GDM1 (cell line): ENCODE measurements at places on chromosomes 7 and 10.

DNA sequence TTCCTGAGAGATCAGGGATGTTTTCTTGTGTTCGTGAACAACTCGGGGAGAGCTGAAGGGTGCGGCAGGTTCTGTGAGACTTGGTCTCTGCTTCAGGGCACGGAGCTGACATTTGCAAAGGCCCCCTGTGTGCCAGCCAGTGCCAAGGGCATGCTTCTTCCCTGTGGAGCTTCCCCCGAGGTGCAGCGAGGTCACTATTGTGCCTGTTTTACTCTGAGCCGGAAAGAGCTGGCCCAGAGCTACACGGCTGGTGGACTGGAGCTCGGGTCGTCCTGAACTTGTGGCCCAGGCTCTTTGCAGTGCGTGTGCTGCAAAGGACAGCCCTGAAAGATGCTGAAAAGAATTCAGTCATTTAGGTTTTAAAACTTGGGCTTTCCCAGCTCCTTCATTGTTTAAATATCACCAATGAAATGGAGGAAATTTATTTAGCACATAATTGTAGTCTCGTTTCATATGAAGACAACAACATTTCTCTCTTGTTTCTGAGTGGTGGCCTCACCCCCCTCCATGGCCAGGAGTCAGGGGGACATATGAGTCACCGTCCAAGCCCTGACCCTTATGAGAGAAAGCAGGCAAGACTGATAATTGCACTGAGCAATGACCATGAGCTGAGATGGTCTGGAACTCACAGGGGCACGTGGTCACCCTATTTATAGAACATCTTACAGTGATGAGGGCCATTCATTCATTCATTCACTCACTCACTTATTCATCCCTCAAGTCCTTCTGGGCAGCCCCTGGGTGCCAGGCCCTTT lies 102.6 kb downstream of the PTPRE start:
- no peak for DNase-seq

- DNase-seq, result no peak
These were observed 7.0 kb downstream of the PKD1L1 start for GRCh38 chr7:47941136-47941844.

GRCh38 chr7:23343806-23344475 lies 44.8 kb downstream of the MALSU1 start:
- no peak for DNase-seq

DNA sequence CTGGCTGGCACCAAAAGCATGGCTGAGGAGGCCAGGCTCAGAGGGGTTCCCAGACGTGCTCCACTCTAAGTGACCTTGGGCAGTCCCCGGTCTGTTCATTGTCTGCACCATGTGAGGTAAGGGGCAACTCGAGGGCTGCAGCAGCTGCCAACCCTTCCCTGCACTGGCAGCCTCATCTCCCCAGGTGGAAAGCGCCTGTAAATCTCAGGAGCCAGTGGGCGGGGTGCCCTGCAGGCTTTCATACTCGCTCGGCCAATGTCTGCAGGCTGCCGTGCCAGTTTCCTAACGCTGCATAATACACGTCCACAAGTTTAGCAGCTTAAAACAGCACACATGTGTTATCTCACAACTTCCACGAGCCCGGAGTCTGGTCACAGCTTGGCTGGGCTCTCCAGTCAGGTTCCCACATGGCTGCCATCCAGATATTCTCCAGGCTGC lies 12.6 kb upstream of the GDF10 start:
- no peak for DNase-seq

DNA sequence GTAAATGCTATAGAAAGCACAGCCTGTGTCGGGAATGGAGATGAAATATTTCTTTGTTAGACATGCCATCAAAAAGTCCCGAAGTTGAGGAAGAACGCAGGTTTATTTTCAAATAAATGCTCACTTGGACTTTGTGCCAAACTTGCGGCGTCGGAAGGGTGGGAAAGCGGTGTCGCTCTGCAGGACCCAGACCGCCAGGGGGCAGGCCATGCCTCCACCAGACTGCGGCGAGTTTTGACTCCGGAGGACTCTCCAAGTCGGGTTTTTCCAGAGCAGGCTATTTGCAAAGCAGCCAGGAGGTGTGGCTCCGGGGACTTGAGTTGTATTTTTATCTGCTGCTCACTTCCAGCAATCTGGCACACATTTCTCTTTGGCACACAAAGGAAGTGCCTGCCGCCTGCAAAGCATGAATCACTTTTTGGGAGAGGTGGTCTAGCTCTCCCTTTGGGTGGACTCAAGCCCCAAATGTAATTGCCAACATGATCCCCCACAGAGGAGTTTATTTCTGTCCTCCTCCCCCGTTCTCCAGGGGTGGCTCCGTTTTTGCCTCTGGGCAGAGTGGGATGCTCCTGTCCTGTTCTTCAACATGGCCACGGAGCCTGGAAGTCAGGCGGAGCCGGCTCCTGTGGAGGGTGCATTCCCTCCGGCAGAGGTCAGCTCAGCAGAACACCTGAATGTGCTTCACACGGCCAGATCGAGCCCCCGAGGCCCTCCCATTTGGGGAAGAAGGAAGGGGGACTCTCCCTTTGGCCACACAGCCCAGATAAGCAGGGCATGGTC lies 82.3 kb upstream of the GPR26 start:
- DNase-seq, result no peak

DNA sequence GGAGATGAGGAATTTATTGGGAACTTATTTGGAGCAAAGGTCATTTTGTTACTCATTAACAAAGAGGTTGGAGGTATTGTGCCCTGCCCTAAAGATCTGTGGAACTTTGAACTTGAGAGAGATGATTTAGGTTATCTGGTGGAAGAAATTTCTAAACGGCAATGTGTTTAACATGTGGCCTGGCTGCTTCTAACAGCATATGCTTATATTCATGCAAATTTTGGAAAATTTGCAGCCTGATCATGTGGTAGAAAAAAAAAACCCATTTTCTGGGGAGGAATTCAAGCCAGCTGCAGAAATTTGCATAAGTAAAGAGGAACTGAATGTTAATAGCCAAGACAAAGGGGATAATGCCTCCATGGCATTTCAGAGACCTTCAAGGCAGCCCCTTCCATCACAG lies 10.7 kb upstream of the PANK1 start:
- no peak for DNase-seq

GRCh38 chr10:48450233-48450740 lies 143.8 kb downstream of the MAPK8 start:
- no peak for DNase-seq

DNA sequence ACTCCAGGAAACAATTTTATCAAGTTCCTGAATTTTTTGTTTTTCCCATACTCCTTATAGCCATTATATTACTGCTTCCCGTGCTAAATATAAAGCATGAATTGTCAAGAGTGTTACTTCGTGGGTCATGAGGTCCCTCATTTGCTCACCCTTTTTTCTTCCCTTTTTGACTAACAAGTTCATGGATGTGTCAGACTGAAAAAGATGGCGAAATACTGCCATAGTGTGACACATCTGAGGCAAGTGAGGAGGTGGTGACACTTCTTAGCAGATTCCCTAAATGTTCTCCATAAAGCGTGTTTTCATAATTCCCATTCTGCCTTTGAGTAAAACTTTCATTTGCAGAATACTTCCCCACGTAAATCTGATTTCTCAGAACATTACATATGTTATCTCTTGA lies 269.6 kb upstream of the FZD1 start:
- no peak for DNase-seq

DNA sequence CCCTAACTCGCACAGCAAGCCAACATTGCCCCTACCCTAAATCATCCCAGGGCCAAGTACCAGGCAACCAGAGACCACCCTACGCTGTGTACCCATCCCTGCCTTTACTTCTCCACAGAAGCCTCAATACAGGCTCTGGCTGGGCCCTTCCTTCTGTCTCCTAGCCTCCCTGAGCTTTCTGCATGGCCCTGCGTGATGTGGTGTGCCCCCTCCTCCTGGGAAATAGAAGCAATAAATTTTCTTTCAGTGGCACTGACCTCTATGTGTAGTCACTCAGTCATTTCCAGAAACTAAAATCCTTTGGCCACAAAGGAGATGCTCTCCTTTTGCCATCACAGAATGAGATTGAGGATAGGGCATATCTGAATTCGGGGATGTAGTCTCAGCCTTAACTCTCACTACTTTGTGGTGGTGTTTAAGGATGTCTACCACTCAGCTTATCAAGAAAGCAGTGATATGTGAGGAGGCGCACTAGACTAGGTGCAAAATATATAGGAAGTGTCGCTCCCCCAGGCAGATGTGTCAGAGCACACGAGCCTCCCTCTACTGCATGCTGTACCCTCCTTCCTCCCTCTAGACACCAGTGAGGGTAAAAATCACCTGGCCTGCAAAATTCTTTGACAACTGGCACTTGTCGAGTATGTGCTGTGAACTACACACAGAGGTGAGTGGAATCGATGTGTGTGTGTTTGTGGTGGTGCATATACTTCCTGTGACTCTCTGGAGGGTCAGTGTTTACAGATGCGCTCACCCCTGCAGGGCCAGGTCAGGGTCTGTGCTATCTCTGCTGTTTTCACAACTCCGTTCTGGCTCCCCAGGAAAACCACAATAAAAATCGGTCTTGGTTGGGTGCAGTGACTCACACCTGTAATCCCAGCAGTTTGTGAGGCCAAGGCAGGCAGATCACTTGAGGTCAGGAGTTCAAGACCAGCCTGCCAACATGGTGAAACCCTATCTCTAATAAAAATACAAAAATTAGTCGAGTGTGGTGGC lies 825.9 kb upstream of the IGFBP3 start:
- no peak for DNase-seq

GRCh38 chr10:81875467-81876252 lies 666 bp downstream of the NRG3 start:
- DNase-seq, result no peak

DNA sequence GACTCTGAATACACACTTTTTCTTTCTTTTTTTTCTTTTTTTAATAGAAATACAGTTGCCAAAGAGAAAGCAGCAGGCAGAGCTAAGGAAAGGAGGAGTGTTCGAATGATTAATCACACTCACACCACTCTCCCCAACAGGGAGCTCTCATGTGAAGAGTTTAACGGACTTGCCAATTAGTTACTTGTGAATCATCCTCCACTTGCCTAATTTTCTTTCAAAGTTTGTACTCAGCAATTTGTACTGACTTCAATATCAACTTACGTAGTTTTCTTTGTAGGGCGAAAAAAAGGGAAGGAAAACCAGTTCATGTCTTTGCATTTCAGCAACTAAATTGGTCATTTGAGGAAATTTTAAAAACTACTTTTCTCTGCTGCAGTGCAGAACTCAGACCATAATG lies 109.2 kb downstream of the PIP4K2A start:
- no peak for DNase-seq

DNA sequence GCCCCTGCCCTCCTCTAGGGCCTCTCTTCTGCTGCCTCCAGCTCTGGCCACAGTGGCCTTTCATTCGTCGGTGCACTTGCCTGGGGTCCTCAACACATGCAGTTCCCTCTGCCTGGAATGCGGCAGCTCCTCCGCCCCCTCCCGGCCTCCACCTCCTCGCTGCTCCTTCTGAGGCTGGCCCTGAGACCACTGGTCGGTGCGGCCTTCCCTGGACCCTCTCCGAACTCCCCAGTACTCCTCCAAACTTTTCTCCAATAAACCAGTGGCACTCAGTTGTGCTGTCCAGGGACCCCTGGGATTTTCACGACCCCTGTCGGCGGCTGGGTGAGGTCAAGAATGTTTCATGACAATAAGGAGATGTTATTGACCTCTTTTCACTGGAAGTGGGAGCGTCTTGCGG lies 53.5 kb downstream of the BMS1 start:
- DNase-seq, result no peak

DNA sequence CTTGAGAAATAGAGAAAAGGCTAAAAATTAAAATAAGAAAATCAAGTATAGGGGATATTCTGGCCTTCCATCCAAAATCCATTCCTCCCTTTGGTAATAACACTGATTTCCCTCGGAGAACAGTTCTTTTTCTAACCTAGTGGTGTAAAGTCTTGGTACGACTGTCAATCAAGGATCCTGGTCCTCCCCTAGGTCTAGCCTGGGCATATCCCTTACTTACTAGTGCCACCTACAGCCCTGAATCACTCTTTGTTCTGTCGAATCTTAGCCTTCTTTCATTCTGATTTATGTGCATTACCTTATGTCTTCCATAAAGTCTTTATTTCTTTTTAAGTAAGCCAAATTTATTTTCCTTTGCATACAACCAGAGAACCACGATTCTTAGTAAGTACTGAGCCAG lies 298.7 kb upstream of the LRRTM3 start:
- DNase-seq, result no peak

GRCh38 chr10:101565370-101565900 lies 22.6 kb downstream of the POLL start:
- no peak for DNase-seq

DNA sequence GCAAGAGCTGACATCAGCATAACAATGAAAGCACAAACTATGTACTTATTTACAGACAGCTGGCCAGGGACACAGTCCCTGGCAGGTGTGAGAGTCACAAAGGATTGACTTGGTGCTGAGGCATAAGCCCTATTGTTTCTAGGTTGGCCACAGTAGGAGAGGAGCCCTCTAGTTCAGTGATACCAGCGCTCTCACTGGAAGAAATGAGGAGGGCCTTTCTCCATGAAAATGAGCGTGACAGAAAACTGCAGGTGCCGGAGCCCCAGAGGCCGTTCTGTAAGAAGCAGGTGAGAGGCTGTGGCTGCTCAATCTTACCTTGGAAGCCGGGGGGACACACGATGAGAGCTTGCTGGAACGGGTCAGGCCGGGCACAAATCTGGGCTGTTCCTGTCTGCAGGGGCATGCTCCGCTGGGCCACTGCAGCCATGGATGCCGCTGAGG lies 90.5 kb downstream of the CLEC2L start:
- no peak for DNase-seq

DNA sequence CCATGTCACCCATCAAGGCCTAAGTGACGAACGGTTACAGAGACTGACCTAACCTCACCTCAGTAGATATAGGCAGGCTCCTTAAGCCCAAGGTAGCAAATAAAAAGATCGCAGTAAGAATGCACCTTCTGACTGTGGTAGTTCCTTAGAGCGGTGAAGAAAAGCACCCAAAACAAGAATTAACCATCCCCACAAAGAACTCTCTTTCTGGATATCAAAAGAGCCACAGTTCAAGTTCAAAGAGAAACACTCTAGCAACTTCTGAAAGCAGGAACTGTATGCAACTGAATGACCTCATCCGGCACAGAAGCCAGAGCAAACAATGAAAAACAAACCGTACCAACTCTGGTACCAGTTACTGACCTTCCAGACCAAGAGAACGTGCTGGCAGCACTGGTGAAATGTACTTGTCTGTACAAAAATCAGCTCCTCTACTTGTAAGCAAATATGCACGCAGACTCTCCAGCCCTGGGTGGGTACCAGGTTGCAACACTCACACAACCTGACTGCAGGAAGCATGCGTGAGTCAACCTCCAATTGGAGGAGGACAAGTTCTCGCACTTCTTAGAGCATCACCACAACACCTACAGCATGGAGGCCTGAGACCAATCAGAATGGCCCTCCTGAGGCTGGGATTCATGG lies 202.7 kb downstream of the FAM107B start:
- DNase-seq, result no peak

GRCh38 chr7:1523844-1524243 lies 6.7 kb upstream of the MAFK start:
- DNase-seq, result no peak

GRCh38 chr10:47244560-47245500 lies 55.2 kb upstream of the GDF10 start:
- DNase-seq, result no peak

- DNase-seq, result peak; percentile 65
These were observed 16.8 kb upstream of the GPR15LG start for GRCh38 chr10:84156768-84157167.

GRCh38 chr10:113137941-113138685 lies 188.1 kb downstream of the TCF7L2 start:
- DNase-seq, result no peak
